ENCODE measurements at places on chromosomes 5 and 9. TPM values are rescaled to one million over a fixed set of nuclear protein-coding genes. Genes with fewer than 3 reads are reported as not detected.

DNA sequence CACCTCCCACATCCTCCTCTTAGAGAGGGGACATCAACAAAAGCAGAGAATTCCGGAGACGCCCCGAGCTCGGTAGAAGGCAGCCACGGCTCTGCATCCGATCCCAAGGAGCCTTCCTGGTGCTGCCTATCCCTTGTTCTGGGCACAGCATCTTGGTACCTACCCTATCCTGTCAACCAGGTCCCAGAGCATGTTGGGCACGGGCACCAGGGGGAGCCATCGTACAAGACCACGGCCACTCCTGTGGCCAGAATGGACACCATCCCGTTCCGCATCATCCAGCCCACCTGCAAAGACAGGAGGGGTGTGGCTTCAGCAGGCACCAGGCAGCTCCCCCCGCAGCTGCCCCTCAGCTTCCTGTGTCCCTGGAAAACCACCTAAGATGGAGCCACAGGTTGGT is 62.7 kb upstream of the ZNF354A start:
- DNase-seq, result peak; percentile 7

MORN5 gene
- not detected for total RNA-seq

SLC6A3 gene
- total RNA-seq, result not detected

RASA1 gene
- 44.1 TPM for total RNA-seq

SLC44A1 gene
- total RNA-seq, result 42.7 TPM
